ENCODE measurements at places on chromosomes 7 and 10.

- no peak for DNase-seq
These were observed 39.7 kb upstream of the COL1A2 start for GRCh38 chr7:94354953-94355352.

- no peak for DNase-seq
These were observed 64.5 kb downstream of the CARD11 start for GRCh38 chr7:2979201-2979631.

DNA sequence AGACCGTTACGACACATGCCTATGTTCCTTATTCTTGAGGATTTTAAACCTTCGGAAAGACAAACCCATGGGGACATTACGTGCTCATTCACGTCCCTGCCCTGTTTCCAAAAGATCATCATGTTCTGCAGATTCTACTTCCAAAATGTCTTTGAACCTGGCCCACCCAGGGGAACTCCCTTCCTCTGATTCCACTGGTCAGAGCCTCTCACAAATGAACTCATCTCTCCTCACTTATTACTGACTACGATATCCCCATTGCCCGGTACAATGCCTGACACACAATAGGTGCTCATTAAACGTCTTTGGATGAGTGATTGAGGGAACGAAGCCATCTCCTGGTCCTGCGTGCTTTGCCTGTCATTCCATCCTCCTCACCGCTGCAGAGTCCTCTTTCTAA is 168.3 kb upstream of the RNF32 start:
- DNase-seq, result no peak

DNA sequence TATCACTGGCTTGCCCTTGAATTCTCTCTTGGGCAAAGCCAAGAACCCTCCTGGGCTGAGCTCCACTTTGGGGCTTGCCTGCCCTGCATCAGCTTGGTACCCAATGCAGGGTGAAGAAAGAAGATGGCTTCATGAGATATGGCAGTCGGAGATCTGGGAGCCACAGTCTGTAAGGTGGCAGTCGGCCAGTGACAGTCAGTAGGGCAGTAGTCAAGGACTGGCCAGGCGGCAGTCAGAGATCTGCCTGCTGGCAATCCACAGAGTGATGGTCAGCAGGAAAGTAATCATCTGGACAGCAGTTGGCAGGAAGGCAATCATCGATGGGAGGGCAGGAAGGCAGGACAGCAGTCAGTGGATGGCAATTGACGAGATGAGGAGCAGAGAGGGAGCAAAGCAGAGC is 32.6 kb upstream of the CNNM1 start:
- DNase-seq, result no peak

DNA sequence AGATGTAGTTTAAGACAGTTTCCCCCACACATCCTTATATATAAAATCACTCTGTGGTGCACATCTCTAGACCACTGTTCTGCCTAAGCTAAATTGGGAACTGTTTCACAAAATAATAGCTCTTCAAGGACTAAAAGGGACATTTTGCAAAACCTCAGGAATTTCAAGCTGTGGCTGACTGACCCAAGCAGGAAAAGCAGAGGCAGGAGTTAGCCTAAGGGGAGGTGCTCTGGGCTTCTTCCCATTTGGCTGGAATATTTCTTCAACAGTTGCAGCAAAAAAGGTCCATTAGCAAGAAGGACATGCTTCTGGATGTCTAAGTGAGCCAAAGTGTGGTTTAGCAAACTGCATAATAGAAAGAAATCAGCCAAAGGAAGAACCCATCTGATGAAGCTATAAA is 551.2 kb upstream of the ANKRD30A start:
- no peak for DNase-seq

DNA sequence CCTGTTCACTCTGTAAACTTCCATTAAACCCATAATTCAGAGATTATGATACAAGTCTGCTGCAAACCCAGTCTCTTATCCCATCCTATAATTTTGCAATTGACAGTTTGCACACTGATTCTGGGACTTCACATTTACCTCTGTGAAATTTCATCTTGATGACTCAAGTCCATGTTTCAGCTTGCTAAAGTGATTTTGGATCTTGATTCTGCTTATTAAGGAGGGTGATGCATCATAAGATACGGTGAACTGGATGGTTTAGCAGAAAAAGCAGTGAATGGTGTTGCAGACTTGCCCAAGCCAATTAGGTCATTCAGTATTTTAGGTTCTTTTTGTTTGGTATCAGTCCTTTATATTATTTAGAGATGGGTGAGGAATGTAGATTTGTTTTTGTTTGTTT is 125.5 kb upstream of the PODXL start:
- no peak for DNase-seq

DNA sequence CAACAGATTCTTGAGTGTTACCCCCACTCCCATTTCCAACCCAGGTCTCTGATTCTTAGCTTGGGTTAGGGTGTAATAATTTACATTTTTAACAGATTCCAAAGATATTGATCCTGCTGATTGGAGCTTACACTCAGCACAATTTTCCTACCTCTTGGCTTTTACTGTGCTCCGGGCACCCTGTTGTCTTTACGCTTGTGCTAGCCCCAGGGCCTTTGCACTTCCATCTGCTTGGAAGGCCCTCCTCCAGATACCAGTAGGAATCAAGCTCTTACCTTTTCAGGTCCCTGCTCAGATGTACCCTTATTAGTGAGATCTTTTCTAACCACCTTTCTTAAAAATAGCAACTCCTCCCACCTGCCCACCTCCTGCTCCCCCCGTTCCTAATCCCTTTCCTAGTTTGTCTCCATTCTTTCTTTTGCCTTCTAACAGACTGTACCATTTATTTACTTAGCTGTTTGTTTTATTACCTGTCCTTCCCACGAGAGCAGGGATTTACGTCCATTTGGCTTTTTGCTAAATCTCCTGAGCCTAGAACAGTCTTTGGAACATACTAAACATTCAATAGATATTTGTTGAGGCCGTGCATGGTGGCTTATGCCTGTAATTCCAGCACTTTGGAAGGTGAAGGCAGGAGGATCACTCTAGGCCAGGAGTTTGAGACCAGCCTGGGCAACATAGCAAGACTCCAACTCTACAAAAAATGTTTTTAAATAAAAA is 316.3 kb downstream of the PRPF18 start:
- no peak for DNase-seq

DNA sequence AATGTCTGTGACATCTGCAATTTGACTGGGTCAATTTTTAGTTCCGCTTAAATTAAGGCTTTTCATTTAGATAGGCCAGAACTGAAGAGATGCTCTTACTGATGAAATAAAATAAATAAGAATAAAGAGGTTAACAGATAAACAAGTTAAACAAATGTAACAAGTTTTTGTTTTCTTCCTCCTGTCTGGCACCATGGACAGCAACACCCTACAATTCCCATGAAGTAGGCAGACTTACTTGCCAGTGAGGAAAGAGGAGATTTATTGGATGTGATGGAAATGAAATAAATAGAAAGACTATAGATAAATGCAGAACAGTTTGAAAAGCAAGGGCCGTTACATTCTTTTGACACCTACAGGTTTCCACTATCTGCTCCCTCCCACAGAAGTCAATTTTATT is 118.5 kb downstream of the AMPH start:
- DNase-seq, result no peak

DNA sequence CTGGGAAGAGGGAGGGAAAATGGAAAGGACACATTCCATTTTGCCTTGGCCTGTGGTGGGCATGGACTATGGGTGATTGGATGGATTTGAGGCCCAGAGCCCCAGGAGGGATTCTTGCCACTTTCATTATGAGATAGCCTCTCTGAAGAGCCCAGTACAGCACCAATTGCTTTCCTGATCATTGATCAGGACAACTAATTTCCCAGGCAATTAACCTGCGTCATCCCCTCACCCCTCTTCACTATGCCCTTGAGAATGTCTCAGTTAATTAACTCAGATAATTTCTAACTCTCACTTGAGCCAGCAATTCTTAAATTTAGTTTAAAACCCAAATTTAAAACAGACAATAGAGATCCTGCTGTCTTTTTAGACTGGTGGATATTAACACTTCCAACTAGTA is 13.5 kb upstream of the PLEKHA1 start:
- no peak for DNase-seq

- DNase-seq, result no peak
These were observed 44.9 kb downstream of the HIBADH start for GRCh38 chr7:27617651-27618381.

GRCh38 chr10:5594271-5595049 is 69.7 kb downstream of the CALML3 start:
- no peak for DNase-seq

DNA sequence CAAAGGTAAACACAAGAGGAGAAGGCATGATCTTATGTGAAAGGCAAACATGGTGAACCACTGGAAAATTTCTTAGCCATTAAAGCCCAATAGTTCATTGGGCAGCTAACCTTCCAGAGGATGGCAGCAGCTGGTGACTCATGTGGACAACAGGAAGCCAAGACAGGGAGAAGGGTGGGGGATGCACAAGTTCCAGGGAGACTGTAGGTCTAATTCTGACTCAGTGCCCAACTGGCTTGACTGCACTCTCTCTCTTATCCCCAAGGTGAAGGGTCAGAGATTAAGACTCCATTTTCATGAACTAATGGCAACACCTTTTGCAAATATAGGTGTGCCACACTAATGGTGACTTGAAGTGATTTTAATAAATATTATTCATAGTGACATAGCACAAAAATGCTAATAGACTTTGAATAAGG is 47.9 kb upstream of the SLC35B4 start:
- DNase-seq, result no peak

GRCh38 chr10:60848126-60848525 is 69.8 kb downstream of the CDK1 start:
- no peak for DNase-seq

GRCh38 chr10:36606234-36606839 is 519.1 kb upstream of the ANKRD30A start:
- no peak for DNase-seq

DNA sequence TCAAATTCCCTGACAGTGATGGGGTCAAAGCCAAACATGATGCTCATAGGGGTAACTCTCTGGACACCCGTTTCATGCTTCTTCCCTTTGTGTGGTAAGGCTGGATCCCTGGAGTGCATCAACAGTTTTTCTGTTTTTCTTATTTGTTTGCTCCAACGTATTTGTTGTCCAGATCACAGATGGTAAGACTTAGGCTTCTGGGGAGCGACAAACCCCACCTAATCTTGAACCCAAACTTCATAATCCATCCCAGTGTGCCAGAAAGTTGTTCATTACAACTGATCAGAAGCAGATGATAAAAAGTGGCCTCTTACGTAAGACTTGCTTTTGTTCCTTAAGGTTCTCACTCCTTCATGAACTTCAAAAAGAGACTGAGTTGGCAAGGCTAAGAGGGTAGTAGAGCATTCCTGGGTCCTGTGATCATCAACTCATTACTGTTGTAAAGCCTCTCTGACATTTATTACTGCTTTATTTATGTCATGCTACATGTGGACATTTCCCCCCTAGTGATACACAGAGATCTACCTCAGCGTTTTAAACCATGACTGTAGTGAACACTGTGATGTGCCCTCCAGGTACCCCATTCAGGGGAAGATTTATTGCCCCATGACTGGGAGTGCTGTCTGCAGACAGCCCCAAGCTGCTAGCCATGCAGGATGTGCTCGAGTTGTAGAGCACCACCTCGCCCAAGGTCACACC is 125.6 kb downstream of the CCDC71L start:
- no peak for DNase-seq

DNA sequence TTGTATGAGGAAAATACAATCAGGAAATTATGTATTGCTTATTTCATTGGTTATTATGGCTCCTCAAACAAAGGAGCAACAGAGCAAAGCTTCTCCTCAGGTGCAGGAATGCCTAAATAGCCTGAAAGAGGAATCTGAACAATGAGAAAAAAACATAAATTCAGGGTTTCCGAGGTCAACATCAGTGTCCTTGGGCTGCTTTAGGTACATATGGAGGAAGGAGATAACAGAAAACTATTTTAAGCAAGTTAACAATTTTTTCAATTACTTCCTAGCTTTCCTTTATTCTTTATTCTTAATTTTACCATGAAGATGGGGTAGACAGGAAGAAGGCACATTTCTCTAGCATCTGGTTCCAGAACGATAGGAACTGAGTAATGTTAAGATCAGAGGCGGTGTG is 14.0 kb downstream of the SLC16A9 start:
- DNase-seq, result no peak

DNA sequence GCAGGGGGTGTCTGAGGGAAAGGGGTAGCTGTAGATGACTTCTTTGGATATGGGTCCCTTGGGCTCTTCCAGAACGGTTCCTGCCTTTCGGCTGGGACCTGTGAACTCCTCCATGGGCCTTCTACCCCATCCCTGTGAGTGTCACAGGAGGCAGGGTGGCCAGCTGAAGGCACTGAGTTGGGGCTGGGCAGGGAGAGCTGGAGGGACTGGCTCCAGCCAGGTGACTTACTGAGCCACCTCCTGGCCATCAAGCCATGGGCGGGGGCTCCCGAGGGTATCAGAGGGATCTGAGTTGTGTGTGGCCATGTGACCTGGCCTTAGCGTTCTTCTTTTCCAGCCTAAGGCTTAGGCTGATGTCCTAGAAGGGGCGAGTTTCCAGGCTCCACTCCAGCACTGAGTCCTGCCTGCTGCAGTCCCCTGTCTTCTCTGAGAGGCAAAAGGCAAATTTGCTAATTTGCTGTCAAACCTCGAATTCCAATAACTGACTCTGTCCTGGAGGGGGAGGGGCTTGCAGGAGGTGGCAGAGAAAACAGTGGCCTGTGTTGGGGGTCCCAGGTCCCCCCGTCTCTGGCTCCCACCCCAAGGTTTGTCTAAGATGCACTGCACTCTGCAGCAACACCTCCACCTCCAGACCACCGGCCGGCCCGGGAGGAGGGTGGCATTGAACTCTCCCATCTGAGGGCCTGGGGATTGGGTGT is 27.2 kb downstream of the ADCYAP1R1 start:
- DNase-seq, result no peak

DNA sequence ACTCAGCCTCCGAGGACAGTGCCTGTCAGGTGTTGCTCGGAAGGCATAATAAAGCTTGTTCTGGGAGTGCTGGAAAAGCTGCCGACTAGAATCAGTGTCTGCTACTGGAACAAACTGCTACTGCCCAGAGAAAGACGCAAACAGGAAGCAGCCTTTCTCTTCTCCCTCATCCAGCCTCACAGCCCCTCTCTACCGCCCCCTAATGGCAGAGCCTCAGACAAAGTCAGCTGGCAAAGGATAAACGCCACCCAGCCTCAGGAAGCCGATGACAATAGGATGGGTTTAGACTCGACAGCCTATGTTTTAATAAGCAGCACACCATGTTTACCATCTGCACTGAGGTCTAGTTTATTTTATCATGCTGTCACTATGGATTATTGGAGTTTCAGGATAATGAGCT is 169.5 kb upstream of the LYZL1 start:
- no peak for DNase-seq

DNA sequence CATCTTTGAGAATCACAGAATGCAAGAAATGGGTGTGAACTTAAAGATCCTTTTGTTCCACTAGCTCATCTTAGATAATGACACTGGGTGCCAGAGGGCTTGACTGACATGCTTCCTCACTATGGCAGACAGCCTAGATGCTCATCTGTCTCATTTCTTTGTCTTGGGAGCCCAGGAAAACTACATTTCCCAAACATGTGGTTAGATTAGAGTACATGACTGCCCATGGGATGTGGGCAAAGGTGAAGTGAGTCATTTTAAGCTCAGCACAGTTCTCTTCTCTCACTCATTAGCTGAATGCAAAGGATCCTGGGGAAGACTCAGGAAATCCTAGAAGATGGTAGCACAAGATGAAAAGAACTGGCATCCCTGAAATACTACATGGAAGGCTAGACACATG is 32.5 kb upstream of the TBX20 start:
- DNase-seq, result no peak
